GM18507 (cell line): ENCODE measurements at places on chromosomes 5 and 9.

DNA sequence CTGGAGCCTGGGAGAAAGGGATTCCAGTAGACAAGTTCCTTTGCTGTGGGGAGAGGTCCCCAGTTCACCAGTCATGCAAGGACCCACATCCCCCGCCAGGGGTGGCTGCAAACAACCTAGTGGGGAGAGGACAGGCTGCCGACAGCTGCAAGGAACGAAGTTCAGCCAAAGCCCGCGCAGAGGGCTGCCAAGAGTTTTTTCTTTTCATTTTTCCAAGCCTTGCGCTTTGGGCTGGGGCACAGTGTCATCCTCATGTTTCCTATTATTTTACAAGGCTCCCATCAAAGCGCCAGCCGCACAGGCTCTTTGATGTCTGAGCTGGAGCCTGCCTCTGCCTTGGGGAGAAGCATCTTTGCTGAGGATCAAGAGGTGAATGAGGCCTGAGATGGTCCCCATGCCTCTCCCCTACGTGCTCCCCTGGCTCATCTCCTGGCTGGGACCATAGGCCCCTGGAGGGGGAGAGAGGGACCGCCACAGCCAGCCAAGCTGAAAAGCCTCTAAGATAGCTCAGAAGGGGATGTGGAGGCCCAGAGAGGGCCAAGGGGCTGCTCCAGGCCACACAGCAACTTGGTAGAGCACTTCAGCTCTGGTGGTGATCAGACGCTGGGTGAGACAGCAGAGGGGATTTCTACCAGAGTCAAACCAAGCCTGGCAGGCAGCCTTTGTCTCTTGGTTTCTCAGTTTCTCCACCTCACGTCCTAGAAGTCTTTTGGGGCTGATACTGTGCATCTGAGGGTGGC lies 50.4 kb upstream of the SYNPO start:
- no peak for DNase-seq

DNA sequence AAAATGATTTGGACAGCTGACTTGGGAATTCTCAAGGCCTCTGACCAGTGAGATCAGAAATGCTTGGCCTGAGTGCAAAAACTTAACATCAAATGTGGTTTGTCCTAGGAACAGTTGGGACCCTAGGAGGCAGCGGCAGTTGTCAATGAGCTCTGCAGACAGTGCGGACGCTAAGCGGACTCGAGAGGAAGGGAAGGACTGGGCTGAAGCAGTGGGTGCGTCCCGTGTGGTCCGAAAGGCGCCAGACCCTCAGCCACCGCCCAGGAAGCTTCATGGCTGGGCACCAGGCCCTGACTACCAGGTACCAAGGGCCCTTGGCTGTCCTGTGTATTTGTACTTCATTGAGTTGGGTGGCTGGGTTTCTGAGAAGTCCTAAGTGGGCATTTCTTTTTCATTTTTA lies 43.7 kb upstream of the POMT1 start:
- DNase-seq, result no peak

GRCh38 chr5:176534640-176535039 lies 2.6 kb downstream of the RNF44 start:
- no peak for DNase-seq

DNA sequence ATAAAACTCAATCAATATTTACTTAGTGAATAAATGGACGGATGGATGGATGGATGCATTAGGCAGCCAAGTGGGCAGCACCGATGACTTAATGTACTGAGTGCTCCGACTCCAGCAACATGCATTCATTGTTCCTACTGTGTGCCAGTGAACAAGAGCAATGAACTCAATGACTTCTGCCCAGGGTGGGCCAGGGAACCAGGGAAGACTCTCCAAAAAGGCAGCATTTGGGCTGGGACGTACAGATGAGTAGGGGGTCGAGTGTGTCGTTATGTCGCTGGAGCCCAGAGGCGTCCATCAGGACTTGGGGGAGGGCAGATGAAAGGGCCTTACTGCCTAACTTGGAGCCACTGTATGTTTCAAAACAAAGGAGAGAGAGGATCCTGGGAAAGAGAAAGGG lies 126.4 kb downstream of the KCNIP1 start:
- DNase-seq, result no peak

DNA sequence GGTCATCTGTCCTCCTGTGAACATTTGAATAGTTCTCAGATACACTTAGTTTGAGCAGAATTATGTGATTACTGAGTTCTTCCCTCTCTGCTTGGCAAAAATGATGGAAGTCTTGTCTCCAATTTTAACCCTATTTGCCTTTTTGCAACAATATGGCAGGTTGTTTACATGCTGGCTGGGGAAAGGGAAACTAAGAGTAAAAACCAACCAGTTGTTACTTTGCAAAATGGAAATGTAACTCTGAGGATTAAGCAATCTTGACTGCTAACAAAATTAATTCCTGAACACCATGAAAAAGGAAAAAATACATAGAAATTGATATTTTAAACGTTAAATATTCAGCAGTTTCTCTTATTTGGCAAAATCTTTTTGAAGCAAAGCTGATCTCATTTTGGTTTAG lies 11.1 kb downstream of the SIT1 start:
- no peak for DNase-seq
